Hematopoietic multipotent progenitor cell treated with erythropoietin and hydrocortisone succinate and interleukin-3 and kit ligand, for 4 days (in vitro differentiated cells): ENCODE measurements at places on chromosomes 12 and 14.

GRCh38 chr14:74980731-74981461 lies 21.8 kb upstream of the EIF2B2 start:
- DNase-seq: no peak

- no peak for DNase-seq
Observed at GRCh38 chr12:39427360-39427808, 15.5 kb downstream of the KIF21A start.

DNA sequence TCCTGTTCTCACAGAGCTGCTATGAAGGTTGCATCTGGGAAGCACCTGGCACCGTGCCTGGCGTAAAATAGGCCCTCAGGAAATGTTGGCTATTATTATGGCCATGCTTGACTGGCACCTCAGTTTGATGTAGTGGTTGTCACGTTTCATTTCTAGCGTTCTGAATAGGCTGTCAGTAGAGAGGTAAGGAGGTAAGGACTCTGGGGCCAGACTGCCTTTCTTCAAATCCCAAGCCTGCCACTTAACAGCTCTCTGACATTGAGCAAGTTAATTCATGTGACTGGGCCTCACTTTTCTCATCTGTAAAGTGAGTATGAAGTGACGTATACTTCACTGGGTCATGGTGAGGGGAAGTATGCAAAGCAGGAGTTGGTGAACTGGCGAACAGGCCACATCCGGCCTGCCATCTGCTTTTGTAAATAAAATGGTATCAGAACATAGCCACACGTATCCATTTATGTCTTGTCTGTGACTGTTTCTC lies 196.2 kb downstream of the CACNA1C start:
- DNase-seq: no peak

- no peak for DNase-seq
Observed at GRCh38 chr12:10448236-10448635, 4.9 kb downstream of the KLRC1 start.

GRCh38 chr14:92938235-92938875 lies 15.4 kb downstream of the CHGA start:
- no peak for DNase-seq

DNA sequence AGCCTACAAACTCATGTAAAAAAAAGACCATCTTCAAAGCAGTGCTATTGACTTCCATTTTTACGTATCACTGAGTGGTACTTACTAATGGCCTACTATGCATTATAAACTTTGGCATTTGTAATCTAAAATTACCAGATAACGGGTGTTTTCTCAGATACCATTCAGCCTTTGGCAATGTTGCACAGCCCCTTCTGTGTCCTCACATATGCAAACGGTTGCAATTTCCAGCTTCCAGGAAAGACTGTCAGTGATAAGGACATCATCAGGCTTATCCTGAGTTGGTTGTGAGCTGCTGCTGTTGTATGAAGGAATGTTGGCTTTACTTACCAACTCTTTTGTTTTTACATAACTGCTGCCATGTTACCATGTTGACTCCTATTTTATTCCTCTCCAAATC lies 1.6 kb upstream of the SLC6A13 start:
- DNase-seq: no peak
